ENCODE measurements at places on chromosomes 16 and 17. TPM values are rescaled to one million over a fixed set of nuclear protein-coding genes. Genes with fewer than 3 reads are reported as not detected.

- DNase-seq, result peak; percentile 39
Observed at GRCh38 chr16:1297018-1297696, 12.3 kb upstream of the UBE2I start.

GRCh38 chr16:12341423-12341822 is 364.9 kb downstream of the SNX29 start:
- DNase-seq, result peak; percentile 24

Gene KRT28
- not detected for total RNA-seq

DNA sequence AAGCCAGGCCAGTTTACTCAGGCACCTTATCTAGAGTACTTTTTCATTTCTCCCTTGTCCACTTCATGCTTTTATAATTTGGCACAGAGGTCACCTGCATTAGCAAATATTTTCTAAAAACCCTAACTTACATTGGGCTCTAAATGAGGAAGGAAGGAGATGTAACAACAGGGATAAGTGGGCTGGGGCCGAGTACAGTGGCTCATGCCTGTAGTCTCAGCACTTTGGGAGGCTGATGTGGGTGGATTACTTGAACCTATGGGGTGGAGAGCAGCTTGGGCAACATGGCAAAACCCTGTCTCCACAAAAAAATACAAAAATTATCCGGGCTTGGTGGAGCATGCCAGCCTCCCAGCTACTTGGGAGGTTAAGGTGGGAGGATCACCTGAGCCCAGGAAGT is 55.9 kb downstream of the TMEM100 start:
- DNase-seq, result no peak

DNA sequence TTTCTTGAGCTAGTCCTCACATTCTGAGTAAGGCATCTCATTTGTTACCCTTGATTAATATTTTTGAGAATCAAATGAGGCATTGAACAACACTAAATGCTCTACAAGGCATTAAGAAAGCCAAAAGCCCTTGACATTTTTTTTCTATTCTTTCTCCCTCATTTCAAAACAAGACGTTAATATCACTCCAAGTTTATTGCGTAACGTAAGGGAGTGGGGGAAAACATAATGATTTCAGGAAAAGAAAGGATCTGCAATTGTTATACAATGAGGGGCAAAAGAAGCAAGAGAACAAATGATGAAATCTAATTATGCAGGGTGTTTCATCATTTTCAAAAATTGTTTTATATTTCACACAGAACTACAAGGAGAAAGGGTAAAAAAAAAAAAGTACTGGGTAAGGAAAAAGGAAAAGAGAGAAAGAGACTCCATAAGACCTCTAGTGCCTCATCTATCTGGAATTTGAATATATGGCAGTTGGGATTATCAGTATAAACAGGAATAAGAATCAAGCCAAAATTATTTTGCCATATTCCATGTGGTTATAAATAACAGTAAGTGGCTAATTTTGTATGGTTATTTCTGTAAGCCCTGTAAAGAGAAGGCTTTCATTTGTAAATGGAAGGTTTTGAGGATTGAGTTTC is 163.0 kb downstream of the ABCA8 start:
- DNase-seq, result peak; percentile 97

Gene HSF4
- total RNA-seq, result 6.4 TPM

Gene ZP2
- total RNA-seq, result not detected

Gene HOXB7
- 0.18 TPM for total RNA-seq

DNA sequence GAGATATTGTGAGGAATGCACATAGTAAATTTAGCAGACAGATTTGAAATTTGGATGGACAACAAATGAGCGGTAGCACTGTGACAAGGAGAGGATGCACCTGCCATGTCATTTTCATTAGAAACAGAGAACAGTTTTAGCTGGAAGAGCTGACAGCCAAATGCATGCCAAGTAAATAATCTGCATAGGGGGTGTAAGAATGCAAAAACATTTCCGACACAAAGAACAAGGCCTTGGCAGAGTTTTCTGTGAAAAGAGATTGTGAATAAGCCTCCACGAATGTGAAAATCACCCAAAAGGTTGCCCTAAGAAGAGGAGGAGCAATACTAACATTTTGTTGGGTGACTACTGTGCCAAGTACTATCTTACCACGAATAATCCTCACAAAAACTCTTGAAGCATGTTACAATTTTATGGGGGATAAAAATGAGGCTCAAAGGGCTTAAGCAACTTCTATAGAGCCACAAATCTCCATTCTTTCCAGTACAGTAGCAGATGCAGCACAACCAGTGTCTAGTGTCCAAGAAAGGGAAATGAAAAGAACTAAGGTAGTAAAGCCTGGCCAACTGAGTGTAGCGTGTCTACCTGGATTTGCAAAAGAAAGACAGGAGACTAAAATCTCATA is 28.3 kb downstream of the TMEM100 start:
- no peak for DNase-seq

DNA sequence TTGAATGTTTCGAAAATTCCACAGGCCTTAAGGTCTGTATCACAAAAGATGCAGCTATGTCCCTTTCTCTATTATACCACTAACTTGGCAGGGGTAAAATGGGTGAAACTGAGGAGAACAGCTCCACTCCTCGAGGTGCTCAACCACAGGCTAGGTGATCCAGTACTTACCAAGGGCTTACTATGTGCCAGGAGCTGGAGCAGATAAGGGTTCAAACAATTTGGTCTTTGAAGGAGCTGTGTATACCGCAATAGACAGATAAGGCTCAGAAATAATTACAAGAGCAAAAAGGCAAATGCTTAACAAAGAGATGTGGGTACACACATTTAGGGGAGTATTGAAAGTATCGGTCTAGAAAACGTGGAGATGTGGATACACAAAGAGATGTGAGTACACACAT is 1.5 kb downstream of the XPO6 start:
- DNase-seq, result no peak

DNA sequence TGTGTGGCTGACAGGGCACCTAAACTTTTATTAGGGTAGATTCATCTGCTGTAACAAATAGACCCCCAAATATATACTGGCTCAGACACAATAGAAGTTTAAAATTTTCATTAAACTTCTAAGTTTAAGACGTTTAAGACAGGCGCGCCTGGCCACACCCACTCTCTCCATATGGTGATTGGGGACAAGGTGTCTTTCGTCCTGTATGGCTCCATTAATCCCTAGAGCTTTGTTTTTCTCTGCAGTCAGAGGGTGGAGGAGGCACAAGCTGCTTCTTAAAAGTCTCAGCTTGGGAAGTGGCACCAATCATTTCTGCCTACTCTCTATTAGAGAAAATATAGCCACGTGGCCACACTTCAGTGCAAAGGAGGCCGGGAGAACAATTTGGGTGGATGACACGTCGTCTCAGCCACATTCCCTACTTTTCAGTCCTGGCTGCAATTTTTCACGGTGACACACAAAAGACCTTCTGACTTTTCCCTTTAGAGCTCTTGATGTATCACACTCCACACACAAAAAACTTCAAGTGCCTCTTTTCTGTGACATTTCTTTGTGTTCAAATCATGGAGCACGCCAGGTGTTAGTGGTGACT is 125.5 kb upstream of the CACNG3 start:
- DNase-seq, result no peak

- no peak for DNase-seq
Observed at GRCh38 chr17:8588877-8589554, 41.5 kb downstream of the MYH10 start.

DNA sequence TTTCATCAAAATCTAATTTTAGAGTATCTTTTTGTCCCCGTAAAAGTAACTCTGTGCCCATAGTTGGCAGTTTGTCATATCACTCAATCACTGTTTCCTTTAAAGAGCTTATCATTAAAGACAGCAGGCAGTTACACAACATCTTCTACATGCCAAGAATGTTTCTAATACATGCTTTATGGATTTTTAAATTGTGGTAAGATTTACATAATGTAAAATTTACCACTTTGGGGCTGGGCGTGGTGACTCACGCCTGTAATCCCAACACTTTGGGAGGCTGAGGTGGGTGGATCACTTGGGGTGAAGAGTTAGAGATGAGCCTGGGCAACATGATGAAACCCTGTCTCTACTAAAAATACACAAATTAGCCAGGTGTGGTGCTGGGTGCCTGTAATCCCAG is 687.2 kb downstream of the WWOX start:
- DNase-seq, result no peak

Measured in fibroblast of the aortic adventitia (primary cell).